Stimulated activated CD8-positive, alpha-beta memory T cell treated with anti-CD3 and anti-CD28 coated beads, Interleukin-2, amount 100 ng/mL, for 1 hour (primary cell): ENCODE measurements at places on chromosomes 13 and 19.

DNA sequence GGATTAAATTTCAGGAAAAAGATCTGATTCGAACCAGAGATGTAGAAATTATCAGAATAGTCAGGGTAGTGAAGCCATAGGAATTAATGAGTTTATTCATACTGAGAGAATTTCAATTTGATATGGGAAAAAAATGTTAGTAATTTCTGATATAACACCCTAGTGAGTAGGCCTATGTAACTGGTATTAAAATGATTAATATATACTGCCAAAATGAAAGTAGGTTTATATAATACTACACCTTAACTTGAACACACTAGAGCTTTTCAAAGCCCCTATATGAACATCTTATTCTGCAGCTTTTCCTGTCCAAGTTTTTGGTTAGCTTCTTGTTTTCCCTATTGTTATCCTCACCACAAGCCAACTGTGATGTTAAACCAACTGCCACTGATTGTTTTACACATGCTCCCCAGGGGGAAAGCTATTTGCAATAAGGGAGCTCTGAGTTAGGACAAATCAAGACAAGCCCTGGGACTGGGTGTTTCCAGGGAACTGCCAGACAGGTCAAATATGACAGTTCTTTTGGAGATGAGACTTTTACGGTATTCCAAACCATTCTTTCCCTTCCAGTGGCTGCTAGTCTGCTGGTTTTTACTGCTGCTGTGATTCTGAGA, 45.3 kb downstream of the FNDC3A start:
- no peak for DNase-seq

GRCh38 chr19:2663920-2664571, 38.4 kb downstream of the GNG7 start:
- DNase-seq, result no peak

DNA sequence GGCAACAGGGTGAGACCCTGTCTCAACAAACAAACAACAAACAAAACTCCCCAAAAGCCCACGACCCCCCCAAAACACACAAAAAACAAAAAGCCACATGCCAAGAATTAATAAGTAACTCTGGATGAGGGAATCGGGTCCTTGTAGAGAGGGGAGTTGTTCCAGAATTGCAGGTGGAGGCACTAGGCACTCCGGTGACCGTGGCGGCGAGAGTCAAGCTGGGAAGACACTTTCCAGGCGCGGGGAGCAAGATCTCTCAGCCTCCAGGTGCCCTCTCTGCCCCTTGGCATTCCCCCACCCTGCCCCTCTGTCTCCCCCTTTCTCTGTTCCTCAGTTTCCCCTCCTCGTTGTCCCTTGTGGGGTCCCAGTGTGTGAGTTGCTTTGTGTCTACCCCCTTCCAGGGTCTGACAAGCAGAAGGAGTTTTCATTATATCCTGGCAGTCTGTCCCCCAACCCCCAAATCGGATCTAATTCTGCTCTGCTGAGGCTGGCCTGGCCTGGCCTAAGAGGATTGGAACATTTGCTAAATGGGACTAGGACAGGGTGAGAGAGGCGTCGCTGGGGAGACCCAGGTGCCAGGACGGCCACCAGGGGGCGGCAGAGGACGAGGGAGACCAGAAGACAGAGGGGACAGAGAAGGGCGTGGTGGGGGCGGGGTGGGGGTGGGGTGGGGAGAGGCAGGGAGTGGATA, 8.3 kb upstream of the CRX start:
- DNase-seq, result peak; percentile 45

GRCh38 chr13:31835932-31836331, 96.6 kb downstream of the RXFP2 start:
- no peak for DNase-seq

DNA sequence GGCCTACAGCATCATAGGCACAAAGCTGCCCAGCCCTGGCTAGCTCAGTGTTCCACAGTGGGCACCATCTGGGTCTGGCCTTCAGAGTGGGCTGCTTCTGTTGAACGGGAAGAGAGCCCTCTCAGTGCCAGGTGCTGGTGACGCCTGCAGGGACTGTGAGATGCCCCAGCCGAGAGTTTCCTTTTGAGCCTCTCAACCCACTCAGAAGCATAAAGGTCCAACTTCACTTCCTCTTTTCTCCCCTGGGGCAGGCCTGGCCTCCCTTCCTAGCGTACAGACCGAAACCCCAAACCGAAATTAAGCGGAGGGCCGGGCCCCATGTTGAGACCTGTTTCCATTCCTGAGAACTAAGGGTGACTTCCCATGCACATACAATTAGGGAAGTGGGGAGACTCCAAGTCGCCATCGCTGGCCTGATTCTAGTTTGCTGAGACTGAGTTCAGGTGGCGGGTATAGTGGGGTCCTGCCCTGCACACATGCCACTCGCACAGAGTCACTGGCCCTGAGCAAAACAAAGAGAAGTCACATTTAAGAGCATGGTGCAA, 6.9 kb downstream of the RAB8A start:
- no peak for DNase-seq

DNA sequence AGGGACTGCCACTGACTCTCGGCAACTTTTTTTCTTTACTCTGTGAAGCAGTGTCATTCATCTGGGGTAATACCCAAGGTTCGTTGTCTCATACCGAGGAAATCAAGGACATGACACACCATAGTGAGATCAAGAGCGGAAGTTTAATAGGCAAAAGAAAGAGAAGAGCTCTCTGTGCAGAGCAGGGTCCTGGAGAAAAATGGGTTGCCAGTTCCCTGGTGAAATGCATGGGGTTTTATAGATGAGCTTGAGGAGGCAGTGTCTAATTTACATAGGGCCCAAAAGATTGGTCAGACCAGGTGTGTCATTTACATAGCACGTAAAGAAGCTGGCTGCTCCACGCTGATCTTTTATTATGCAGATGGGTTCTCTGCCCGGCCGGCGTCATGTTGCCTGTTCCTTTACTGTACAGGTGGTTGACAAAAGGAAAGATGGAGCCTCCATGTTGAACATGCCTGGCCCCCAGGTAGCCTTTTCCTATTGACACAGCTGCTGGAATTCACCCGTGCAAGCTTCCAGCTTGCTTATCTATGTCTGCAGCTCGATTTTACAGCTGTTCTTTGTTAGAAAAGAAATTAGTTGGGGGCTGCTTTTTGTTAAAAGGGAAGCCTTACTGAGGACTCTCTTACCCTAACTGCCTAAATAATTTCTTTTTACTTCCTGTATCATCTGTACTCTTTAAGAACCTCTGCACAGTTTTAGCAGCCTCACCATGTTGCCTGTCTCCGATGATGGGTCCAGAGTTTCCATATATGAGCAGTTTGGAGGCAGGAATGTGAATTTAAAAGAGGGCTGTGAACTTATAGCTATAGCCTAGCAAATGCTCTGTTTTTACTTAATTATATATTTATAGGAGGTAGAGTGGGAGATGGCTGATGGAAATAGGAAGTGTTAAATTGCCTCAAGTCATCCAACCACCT, 98.0 kb upstream of the DIAPH3 start:
- DNase-seq, result no peak

GRCh38 chr19:9362905-9363304, at the start of gene ZNF177:
Gene ZNF177, plus strand, starts transcription at chr19:9363013. Its CDS starts 15,299 bp downstream, at chr19:9378312.
- DNase-seq, result no peak

GRCh38 chr13:111387945-111388600, 67.6 kb downstream of the TEX29 start:
- DNase-seq, result no peak

GRCh38 chr19:782878-783668, 14.2 kb upstream of the PTBP1 start:
- DNase-seq, result no peak

DNA sequence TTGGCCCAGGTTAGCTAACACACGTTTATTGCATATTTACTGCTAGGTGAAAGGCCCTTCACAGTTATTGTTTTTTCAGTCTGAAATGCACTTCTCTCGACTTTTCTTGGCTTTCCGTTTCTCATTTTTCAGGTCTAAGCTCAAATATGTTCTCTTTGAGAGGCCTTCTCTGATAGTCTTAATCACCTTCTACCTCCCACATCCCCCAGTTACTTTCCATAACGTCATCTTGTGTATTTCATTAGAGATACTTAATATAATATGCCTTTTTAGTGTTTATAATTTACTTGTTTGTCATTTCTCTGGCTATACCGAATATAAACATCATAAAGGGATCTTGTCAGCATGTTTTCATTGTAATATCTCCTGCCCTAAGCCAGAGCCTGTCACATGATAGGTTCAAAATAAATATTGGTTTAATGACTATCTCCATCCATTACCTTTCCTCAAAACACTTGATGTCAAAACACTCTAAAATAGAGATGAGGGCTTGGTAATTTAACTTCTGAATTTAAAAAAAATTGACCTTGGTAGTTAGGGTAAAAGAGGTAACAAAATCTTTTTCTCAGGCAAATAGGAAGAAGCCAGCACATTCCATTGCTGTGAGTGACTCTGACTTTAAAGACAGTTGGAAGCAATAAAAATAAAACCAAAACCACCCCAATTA, 168.6 kb upstream of the RFC3 start:
- no peak for DNase-seq

GRCh38 chr13:75468602-75469001, 13.4 kb downstream of the TBC1D4 start:
- DNase-seq, result no peak

GRCh38 chr13:50417597-50417996, 402.4 kb downstream of the KCNRG start:
- DNase-seq, result no peak

DNA sequence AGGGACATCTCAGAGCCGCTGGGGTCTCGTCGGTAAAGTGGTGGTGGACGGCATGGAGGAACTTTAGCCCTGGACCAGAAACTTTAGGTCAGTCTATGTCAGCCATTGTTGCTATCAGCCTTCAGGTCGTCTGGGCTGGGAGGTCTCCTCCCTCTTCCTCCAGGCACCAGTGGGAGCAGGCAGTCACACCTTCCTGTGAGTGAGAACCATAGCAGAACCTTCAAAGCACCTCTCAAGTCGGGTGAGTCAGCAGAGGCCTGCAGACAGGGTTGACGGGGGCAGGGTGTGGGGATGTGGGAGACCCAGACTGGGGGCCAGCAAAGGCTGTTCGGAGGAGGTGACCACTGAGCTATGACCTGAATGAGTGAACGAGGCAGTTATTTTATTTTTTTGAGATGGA, 15.4 kb upstream of the SBNO2 start:
- DNase-seq, result no peak

DNA sequence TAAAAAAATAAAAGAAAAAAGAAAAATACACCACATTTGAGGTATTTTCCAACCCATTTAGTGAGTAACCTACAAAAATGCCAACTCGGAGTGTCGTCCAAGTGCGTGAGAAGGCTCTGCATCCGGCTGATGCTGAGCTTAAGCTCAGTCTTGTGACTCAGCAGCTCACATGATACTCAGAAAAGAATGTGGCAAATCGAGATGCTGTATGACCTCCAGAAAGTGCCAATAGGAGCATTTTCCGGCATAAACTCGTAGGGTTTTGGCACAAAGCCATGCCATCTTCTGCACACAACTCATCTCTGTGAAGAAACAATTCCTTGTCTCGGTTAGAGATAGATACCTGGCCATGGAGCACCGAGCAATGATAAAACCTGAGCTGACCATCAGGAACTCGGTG, 58.5 kb downstream of the TRPM4 start:
- DNase-seq, result no peak

GRCh38 chr13:111397202-111397880, 76.9 kb downstream of the TEX29 start:
- DNase-seq, result no peak

GRCh38 chr13:50543141-50543540, 300.4 kb downstream of the DLEU7 start:
- no peak for DNase-seq

DNA sequence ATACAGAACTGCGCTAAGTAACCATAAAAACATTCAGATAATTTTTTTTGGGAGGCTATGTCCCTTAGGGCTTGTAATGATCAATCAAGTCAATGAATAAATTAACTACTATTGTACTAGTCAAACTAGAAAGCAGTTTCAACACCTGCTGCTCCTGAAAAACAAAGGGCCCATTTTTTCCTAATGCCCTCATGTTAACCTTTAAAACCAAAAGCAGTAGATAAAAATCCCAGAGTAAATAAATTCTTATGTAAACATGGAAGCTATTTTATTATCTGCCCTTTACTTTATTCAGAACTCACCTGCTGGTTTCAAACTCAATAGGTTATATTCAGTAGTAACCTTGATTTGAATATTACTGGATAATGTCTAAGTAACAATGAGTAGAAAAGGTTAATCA, 159.5 kb upstream of the STARD13 start:
- no peak for DNase-seq

DNA sequence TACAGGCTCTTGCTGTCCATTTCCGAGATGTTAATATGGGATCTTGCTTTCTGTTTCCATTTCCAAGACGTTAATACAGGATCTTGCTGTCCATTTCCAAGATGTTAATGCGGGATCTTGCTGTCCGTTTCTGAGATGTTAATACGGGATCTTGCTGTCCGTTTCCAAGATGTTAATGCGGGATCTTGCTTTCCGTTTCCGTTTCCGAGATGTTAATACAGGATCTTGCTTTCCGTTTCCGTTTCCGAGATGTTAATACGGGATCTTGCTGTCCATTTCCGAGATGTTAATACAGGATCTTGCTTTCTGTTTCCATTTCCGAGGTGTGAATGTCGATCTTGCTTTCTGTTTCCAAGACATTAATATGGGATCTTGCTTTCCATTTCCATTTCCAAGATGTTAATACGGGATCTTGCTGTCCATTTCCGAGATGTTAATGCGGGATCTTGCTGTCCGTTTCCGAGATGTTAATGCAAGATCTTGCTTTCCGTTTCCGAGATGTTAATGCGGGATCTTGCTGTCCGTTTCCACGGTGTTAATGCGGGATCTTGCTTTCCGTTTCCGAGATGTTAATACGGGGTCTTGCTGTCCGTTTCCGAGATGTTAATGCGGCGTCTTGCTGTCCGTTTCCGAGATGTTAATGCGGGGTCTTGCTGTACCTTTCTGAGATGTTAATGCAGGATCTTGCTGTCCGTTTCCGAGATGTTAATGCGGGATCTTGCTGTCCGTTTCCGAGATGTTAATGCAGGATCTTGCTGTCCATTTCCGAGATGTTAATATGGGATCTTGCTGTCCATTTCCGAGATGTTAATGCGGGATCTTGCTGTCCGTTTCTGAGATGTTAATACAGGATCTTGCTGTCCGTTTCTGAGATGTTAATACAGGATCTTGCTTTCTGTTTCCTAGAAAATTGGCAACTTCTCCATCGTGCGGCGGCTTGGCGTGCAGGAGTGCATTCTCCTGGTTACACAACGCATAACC, 38.3 kb downstream of the PEX11G start:
- DNase-seq, result no peak

DNA sequence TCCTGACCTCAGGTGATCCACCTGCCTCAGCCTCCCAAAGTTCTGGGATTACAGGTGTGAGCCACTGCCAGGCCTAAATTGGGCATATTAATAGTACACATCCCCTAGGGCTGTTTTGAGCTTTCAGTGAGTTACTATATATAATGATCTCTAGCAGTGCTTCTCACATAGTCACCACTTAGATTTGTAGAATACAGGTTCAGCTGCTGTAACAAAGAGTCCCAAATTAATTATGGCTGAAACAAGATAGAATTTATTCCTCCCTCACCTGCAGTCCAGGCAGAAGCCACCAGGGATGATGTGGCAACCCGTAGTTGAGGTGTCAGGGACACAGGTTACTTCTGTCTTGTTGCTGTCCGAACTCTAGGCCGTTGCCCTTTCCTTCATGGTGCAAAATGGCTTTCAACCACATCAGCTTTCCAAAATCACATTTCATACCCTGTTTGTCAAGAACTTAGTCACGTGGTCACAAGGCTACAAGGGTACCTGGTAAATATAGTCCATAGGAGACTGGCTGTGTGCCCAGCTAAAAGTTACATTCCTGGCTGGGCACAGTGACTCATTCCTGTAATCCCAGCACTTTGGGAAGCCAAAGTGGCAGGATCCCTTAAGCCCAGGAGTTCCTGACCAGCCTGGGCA, 2.9 kb downstream of the PROSER3 start:
- no peak for DNase-seq
